ENCODE measurements at places on chromosomes 4 and X.

DNA sequence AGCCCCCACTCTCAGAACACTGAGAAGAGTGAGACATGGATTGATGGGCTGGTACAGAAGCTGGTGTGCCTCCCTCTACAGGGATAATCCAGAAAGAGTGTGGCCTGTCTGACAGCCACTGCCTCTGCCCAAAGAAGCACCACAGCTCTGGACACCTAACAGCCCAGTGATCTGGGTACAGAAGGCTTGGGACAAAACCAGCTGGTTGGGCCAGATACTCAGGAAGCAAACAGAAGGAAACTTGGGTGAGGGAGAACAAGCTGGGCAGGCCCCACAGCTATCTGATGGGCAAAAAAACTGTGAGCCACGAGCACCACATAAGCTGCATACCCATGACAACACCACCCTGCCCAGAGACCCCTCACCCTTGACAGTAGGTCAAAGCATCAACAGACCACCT is 46.9 kb downstream of the TMPRSS11F start:
- DNase-seq, result no peak

DNA sequence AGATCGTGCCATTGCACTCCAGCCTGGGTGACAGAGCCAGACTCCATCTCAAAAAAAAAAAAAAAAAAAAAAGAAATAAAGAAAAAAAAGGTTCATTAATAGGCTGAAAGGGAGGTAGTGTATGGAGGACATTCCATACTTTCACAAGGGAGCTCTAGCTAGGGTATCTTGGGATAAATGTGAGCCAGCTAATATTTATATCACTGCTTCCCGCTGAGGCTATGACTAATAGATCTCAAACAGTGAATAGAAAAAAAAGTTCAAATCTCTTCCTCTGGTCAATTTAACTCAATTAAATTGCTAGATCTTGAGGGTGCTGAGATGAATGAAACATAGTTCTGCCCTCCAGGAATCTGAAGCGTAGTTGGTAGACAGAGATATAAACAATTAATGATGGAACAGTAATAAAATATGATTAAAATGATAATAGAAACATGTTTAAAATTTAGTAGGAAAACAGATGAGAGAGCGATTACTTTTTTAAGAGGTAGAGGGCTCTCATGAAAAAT is 55.7 kb upstream of the SHISA3 start:
- DNase-seq, result no peak

DNA sequence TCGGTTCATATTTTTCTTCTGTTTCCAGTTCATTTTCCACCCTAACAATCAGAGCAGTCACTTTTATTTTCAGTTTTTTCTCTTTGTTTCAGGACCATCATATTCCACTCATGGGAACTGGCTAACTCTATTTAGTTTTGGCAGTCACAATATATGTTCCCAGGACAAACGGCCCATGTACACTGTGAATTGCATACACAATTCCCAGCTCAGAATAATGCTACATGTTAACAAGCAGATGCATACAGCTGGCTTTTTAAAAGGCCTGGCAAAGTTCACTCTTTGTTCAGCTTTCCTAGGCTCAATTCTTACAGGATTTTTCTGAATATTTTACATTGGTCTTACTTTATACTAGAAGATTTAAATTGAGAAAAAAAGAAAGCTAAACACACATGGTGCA is 224.9 kb downstream of the ANKRD50 start:
- DNase-seq, result no peak

DNA sequence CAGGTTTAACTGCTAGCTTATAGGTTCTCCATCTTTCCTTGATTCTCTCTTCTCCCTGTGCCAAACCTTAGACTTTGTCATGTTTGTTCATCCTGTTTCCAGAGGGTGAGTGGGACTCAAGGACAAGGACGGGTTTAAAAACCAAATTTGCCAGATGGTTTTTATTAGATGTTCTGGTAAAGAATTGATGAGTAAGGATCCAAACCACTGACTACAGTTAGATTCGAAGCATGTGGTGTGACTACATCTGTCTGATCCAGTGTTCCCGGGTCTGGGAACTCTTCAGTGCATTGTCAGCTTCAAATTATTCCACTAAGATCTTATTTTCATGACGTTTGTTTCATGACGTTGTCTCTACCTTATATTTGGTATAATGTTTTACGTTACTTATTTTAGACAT is 37.5 kb downstream of the MTMR1 start:
- DNase-seq, result no peak

DNA sequence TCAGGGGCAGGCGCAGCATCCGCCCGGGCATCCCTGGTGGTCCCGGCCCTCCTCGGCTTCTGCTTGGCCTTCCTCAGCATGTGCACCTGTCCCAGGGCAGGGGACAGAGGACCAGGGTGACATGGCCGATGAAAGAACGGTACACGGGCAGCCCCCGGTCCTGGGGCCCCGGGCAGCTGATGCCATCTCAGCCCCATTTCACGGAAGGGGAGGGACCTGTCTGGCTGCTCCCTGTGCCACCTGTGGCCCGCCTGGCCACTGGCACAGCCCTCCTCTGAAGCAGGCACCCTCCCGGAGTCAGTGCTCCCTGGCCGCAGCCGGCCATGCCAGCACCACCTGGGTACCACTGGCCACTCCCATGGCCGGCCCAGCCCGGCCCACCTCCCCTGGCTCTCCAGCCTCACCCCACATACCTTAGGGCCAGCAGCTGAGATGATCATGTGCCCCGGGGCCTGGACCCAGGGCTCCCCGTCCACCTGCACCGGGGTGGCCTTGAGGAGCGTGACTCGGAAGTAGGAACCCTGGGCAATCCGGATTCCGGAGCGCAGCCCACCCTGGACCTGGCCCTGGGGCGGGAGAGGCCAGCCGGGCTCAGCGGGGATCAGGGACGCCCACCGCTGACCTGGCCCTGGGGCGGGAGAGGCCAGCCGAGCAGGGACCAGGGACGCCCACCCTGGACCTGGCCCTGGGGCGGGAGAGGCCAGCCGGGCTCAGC is 12.6 kb downstream of the DGKQ start:
- no peak for DNase-seq

DNA sequence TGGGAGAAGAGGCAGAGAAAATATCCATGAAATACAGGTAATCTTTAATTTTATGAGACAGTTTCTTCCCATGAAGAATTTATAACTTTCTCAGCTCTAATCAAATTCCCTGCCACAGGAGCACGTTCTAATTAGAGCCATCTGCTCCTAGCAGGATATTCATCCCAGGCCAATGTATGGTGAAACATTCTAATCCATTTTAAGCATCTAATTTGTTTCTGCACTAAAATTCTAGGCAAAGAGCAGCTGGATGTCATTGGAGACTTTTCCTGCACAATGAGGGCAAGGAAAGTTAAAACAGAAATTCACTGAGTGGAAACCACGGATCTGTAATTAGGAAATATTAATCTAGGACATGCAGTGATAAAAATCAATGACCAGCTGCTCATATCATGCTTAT is 107.7 kb upstream of the ZFP42 start:
- DNase-seq, result no peak

DNA sequence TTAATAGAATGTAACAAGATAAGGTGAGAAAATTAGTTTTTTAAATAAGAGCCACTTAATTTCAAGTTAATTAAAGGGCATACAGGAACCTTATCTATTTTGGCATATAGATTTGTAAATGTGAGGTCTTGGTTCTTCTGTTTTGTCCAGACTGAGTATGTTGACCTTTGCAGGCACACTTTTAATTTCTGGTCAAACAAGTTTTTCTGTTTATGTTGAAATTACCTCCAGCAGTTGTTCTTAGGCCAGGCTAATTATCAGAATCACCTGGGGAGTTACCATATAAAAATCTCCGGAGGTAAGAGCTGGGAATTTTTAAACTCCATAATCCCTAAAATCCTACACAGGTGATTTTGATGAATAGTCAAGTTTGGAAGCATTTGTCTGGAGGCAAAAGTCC is 227.4 kb upstream of the ANKRD50 start:
- no peak for DNase-seq

GRCh38 chr4:1209821-1210220 is 37.4 kb upstream of the SPON2 start:
- DNase-seq, result no peak
